Activated CD8-positive, alpha-beta memory T cell treated with anti-CD3 and anti-CD28 coated beads, Interleukin-2, amount 10 ng/mL, durations not matched to agents 7 days and 5 days (primary cell): ENCODE measurements at places on chromosomes 7 and 10. TPM values are rescaled to one million over a fixed set of nuclear protein-coding genes. Genes with fewer than 3 reads are reported as not detected.

DNA sequence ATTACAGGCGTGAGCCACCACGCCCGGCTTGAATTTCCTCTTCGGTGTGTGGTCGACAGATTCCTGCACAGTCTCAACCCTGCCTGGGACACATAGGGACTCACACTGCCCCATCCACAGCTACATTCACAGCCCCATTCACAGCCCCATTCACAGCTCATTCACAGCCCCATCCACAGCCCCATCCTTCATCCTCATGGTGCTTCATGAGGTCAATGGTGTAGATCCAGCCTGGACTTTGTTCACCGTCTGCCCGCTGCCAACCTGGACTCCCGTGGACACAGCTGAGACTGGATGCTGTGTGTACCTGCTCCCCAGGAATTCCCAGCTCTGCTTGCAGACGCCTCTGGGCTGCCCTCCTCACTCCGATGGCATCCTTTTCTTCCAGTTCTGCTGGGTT lies 5.2 kb downstream of the IDI2 start:
- H3K4me3 ChIP-seq, result no peak overlapping the region
- H3K27ac ChIP-seq, result no peak overlapping the region
- DNase-seq, result no peak
- H3K27me3 ChIP-seq, result no peaks in the 10 kb centered on the region
- H3K36me3 ChIP-seq, result peaks cover 32% of the 10 kb centered on the region

Gene IL2RA
- total RNA-seq, result 302 TPM

- H3K4me1 ChIP-seq, result no peaks in the 10 kb centered on the region
- no peak overlapping the region for H3K27ac ChIP-seq
- peaks cover 19% of the 10 kb centered on the region for H3K27me3 ChIP-seq
- no peak for DNase-seq
- no peaks in the 10 kb centered on the region for H3K36me3 ChIP-seq
These were observed 81.6 kb upstream of the MSRB2 start for GRCh38 chr10:23013581-23014335.

DNA sequence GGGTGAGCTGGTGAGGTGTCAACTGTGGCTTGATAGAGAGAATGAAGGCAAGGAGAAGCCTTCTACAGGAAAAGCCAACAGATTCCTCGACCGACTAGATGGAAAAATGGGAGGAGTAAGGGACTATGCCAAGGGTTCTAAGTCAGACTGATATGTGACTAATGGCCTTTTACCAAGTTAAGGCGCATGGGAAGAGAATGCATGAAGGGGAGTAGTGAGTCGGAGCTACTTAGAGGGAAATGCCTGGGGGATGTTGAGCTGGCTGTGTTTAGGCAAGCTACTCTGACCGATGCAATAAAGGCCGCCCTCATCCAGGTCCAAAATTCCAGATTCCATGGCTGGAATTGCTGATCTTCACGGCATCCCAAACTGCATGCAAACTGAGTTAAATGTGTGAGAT lies 48.2 kb downstream of the APBB1IP start:
- peaks cover 13% of the 10 kb centered on the region for H3K36me3 ChIP-seq
- H3K27ac ChIP-seq, result peak overlapping the region; percentile 93
- H3K4me1 ChIP-seq, result peaks cover 61% of the 10 kb centered on the region
- DNase-seq, result no peak
- H3K4me3 ChIP-seq, result peak overlapping the region; percentile 65

DNA sequence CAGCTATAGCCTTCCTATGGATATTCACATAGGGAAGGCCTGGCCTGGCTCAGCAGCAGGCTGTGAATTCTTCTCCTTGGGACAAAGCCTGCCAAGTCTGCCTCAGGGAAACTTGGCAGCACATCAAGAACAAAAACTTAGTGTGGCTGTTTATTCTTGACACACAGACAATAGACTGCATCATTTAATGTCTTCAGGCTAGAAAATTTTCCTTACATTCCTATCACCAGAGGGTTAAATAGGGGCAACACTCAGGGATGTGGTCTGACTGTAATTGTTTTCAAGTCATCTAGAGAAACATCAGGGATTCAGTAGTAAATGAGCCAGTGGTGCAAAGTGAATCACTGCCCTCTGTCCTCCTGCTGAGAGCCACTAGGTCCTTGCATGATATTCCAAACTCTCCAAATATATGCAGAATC lies 137.3 kb downstream of the SEMA3C start:
- no peak overlapping the region for H3K27ac ChIP-seq
- no peaks in the 10 kb centered on the region for H3K4me1 ChIP-seq
- H3K36me3 ChIP-seq, result no peaks in the 10 kb centered on the region
- no peak for DNase-seq

GRCh38 chr7:47351233-47352154 lies 230.4 kb downstream of the TNS3 start:
- H3K27ac ChIP-seq, result no peak overlapping the region
- no peaks in the 10 kb centered on the region for H3K36me3 ChIP-seq
- H3K4me1 ChIP-seq, result no peaks in the 10 kb centered on the region
- H3K4me3 ChIP-seq, result no peak overlapping the region
- DNase-seq, result no peak

GRCh38 chr10:79241990-79242619 lies 105.2 kb upstream of the PPIF start:
- peak overlapping the region; percentile 76 for H3K4me3 ChIP-seq
- peaks cover 54% of the 10 kb centered on the region for H3K4me1 ChIP-seq
- peak; percentile 71 for DNase-seq
- peak overlapping the region; percentile 85 for H3K27ac ChIP-seq
- H3K27me3 ChIP-seq, result no peaks in the 10 kb centered on the region

GRCh38 chr10:113122947-113123346 lies 172.9 kb downstream of the TCF7L2 start:
- H3K4me3 ChIP-seq, result no peak overlapping the region
- H3K36me3 ChIP-seq, result no peaks in the 10 kb centered on the region
- no peak for DNase-seq
- peaks cover 42% of the 10 kb centered on the region for H3K27me3 ChIP-seq
- H3K27ac ChIP-seq, result no peak overlapping the region

- H3K4me1 ChIP-seq, result peaks cover 5% of the 10 kb centered on the region
- H3K4me3 ChIP-seq, result no peak overlapping the region
- H3K36me3 ChIP-seq, result peaks cover 6% of the 10 kb centered on the region
- DNase-seq, result no peak
- H3K27me3 ChIP-seq, result peaks cover 35% of the 10 kb centered on the region
These were observed 18.4 kb upstream of the MACROH2A2 start for GRCh38 chr10:70034232-70034631.

GRCh38 chr10:100742076-100742771 lies 3.2 kb upstream of the PAX2 start:
- peaks cover 2% of the 10 kb centered on the region for H3K36me3 ChIP-seq
- H3K4me3 ChIP-seq, result no peak overlapping the region
- H3K4me1 ChIP-seq, result peaks cover 30% of the 10 kb centered on the region
- H3K27me3 ChIP-seq, result peaks cover 92% of the 10 kb centered on the region

Gene RBP3
- total RNA-seq, result not detected

Gene SMKR1
- 5.3 TPM for total RNA-seq

DNA sequence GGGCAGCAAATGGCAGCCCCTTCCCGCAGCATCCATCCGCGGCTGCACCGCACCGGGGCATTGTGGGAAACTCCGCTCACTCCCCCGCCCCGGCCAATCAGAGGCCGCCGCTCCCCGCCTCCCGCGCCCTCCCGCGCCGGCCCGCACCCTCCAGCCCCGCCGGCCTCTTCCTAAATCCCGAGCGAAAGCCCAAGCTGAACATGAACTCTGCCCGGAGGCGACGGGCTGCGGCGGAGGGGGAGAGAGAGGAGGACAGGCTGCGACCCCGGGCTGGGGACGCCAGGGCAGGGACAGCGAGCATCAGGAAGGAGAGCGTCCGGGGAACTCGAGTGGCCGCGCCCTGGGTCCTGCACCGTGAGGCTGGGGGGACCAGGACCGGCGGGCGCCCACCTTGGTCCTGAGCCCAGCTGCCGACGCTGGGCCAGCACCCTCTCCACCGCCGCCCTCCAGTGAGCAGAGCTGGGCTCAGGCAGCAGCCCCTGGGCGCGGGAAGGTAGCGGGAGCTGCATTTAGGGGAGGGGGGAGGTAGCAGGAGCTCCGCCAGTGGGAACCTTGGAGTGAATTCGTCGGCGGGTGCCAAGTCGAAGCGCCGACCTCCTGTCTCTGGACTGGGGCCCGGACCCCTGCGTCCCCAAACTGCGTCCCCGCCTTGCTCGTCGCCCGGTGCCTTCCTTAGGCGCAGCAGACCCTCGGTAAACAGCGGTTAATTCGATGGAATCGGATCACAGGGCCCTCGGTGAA lies at the start of gene DGKI:
Gene DGKI, minus strand, starts transcription at position 148 of the 741 bp plus-strand sequence.
- no peak for DNase-seq
- peaks cover 7% of the 10 kb centered on the region for H3K4me1 ChIP-seq
- H3K27ac ChIP-seq, result no peak within 1 kb of the TSS
- H3K27me3 ChIP-seq, result peaks cover 82% of the 10 kb centered on the region
- H3K36me3 ChIP-seq, result no peaks in the 10 kb centered on the region
- peak within 1 kb of the TSS; percentile 41 for H3K4me3 ChIP-seq

Gene GARIN1A
- total RNA-seq, result 0.47 TPM

Gene GIMAP4
- total RNA-seq, result 145 TPM

Gene IQCE
- 15.2 TPM for total RNA-seq

Gene CYP3A4
- total RNA-seq, result not detected

Gene AP1S1
- total RNA-seq, result 51.7 TPM

DNA sequence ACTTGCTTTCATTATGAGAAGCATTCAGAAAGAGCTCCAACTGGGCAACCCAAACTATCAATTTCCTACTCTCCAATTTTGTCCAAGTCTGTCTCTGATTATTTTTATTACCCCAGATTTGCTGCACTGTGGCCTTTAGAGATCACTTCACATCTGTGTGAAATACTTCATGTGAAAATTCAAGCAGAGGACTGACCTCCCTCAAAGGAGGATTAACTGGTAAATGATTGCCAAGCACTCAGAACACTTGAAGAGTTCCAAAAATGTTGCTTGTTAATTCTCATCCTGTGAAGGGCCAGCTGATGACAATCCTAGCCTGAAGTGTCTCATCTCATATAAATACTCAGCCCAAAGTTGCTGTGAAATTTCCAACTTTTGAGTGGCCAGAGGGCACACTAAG lies 182.8 kb upstream of the DGKB start:
- H3K36me3 ChIP-seq, result no peaks in the 10 kb centered on the region
- DNase-seq, result no peak
- no peaks in the 10 kb centered on the region for H3K27me3 ChIP-seq
- H3K27ac ChIP-seq, result no peak overlapping the region

Gene PDIA4
- total RNA-seq, result 99.4 TPM

GRCh38 chr7:155590215-155591018 lies 44.1 kb upstream of the CNPY1 start:
- H3K27me3 ChIP-seq, result peaks cover 30% of the 10 kb centered on the region
- peaks cover 8% of the 10 kb centered on the region for H3K4me1 ChIP-seq
- H3K4me3 ChIP-seq, result no peak overlapping the region
- DNase-seq, result peak; percentile 65
- no peak overlapping the region for H3K27ac ChIP-seq

GRCh38 chr10:69901628-69902505 lies 100.2 kb downstream of the COL13A1 start:
- H3K27ac ChIP-seq, result no peak overlapping the region
- no peaks in the 10 kb centered on the region for H3K27me3 ChIP-seq
- no peaks in the 10 kb centered on the region for H3K36me3 ChIP-seq
- no peaks in the 10 kb centered on the region for H3K4me1 ChIP-seq
- H3K4me3 ChIP-seq, result no peak overlapping the region
- no peak for DNase-seq

- peaks cover 9% of the 10 kb centered on the region for H3K36me3 ChIP-seq
- DNase-seq, result no peak
These were observed 110.4 kb downstream of the RBM20 start for GRCh38 chr10:110754375-110755105.

- H3K27me3 ChIP-seq, result no peaks in the 10 kb centered on the region
- no peak overlapping the region for H3K27ac ChIP-seq
- H3K36me3 ChIP-seq, result no peaks in the 10 kb centered on the region
- no peak for DNase-seq
- H3K4me3 ChIP-seq, result no peak overlapping the region
These were observed 51.0 kb upstream of the ELN start for GRCh38 chr7:73976761-73977618.

DNA sequence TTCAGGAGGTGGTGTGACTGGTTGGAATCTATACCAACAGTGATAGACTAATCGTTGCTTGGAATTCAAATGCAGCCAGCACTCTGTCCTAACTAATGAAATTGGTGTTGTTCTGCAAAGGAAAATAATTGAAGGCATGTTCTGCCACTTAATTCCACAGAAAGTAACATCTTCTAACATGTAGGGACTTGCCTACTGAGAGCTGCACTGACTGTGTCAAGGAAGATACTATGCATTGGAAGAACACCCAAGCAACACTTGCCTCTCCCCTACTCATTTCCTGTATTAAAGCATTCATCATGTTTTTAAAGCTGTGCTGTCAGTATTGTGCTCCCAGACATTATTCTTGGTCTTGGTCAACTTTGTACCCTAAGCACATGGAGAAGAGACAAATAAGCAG lies 2.7 kb upstream of the CYP3A7 start:
- H3K4me1 ChIP-seq, result peaks cover 10% of the 10 kb centered on the region
- peaks cover 6% of the 10 kb centered on the region for H3K36me3 ChIP-seq
- H3K4me3 ChIP-seq, result no peak overlapping the region
- DNase-seq, result no peak
- no peaks in the 10 kb centered on the region for H3K27me3 ChIP-seq

- H3K4me1 ChIP-seq, result peaks cover 61% of the 10 kb centered on the region
- DNase-seq, result peak; percentile 94
- no peaks in the 10 kb centered on the region for H3K27me3 ChIP-seq
- peak overlapping the region; percentile 95 for H3K27ac ChIP-seq
- H3K36me3 ChIP-seq, result peaks cover 15% of the 10 kb centered on the region
These were observed 277.6 kb downstream of the GATA3 start for GRCh38 chr10:8331896-8332729.

- DNase-seq, result no peak
- H3K27ac ChIP-seq, result no peak overlapping the region
- H3K4me1 ChIP-seq, result no peaks in the 10 kb centered on the region
- no peaks in the 10 kb centered on the region for H3K36me3 ChIP-seq
These were observed 700.4 kb upstream of the KCND2 start for GRCh38 chr7:119572541-119572940.

DNA sequence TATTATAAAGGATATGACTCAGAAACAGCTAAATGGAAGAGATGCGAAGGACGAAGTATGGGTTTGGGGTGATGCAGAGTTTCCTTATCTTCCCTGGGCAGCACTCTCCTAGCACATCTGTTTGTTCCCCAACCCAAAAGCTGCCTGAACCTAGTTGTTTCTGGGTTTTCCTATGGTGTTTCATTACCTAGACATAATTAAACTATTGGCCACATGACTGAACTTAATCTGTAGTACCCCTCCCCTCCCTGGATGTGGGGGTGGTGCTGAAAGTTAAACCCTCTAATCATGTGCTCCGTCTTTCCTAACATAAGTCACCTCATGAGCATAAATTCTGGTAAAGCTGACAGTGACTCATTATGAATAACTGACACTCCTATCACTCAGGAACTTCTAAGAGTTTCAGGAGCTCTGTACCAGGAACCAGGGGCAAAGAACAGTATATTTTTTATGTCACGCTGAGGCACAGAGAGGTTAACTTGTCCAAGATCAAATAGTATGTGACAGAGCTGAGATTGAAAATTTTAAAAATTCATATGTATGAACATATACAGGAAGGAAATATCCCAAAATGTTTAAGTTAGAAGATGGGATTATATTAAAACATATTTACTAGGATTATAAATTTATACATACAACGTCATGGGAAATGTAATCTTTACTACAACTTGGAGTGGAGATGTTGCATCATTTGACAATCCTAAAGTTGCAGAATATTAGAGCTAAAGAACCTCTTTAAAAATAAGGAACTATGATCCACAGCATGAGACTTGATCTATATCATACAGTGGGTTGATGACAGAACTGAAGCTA lies 4.8 kb downstream of the STRIP2 start:
- H3K4me3 ChIP-seq, result peak overlapping the region; percentile 50
- H3K27me3 ChIP-seq, result no peaks in the 10 kb centered on the region
- peaks cover 36% of the 10 kb centered on the region for H3K4me1 ChIP-seq
- H3K27ac ChIP-seq, result peak overlapping the region; percentile 75
- DNase-seq, result peak; percentile 46
- peaks cover 26% of the 10 kb centered on the region for H3K36me3 ChIP-seq

Gene EBLN1
- total RNA-seq, result not detected
